Renal cortical epithelial cell (primary cell): ENCODE measurements at places on chromosomes 1 and 21. TPM values are rescaled to one million over a fixed set of nuclear protein-coding genes. Genes with fewer than 3 reads are reported as not detected.

DNA sequence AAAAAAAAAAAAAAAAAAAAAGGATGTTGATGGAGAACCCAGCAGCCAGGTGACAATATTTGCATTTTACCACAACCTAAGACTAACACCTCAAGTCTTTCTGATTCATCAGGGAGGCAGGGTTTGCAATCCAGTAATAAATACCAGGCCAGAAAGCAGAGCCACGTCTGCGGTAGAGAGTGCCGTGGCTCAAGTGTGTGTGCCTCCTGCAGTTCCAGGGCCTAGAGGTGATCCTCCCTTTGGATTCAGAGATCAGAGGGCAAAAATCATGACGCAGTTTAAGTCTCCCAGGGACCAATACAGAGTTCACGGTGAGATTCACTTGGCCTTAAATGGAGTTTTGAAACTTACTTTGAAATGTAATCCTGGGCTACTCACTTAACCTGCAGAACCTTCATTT is 34.9 kb downstream of the TMCO4 start:
- peak; percentile 95 for DNase-seq

DNA sequence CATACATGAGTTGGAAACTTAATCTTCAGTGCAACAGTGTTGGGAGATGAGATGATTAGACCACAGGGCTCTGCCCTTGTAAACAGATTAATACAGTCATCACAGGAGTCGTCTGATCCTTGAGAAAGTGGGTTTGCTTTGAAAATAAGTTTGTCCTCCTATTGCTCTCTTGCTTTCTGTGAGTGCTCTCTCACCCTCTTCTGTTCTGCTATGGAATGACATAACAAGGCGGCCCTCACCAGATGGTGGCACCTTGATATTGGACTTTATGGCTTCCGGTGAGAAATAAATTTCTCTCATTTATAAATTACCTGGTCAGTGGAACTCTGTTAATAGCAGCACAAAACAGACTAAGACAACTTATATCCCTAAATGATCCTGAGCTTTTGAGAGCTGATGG is 353.6 kb downstream of the BRINP3 start:
- no peak for DNase-seq

- DNase-seq: no peak
These were observed 44.0 kb upstream of the DIPK1A start for GRCh38 chr1:93005252-93005598.

- no peak for DNase-seq
These were observed 183.6 kb downstream of the APP start for GRCh38 chr21:25986928-25987327.

DNA sequence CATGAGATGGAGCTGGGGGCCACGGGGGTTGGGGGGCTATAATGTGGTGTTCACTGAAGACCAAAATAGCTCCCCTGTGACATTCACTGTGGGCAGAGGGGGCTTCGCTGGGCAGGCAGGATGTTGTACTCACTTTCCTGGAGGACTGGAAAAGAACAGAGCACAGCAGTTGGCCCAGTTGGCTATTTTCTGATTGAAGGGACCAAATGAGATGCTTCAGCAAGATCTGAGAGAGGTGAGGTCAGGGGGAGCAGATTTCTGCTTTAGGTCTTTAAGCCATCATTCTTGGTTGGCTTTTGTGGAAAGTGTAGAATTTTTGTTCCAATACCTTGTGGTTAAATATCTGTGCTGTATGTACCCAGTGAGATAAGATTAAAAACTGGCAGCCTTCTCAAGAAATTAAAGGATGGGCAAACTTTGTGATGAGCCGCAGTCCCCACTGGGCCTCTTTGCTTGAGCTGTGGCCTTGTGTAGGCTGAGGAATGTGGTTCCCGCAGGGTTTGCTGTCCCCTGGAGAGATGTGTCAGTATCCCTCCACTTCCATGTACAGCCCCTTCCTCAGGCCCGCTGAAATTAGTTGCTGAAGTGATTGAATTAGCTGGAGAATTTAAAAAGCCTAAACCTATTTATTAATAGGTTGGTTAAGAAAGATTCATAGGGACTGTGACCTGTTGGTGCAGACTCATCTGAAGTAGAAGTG is 80.7 kb downstream of the ATP5PO start:
- no peak for DNase-seq

DNA sequence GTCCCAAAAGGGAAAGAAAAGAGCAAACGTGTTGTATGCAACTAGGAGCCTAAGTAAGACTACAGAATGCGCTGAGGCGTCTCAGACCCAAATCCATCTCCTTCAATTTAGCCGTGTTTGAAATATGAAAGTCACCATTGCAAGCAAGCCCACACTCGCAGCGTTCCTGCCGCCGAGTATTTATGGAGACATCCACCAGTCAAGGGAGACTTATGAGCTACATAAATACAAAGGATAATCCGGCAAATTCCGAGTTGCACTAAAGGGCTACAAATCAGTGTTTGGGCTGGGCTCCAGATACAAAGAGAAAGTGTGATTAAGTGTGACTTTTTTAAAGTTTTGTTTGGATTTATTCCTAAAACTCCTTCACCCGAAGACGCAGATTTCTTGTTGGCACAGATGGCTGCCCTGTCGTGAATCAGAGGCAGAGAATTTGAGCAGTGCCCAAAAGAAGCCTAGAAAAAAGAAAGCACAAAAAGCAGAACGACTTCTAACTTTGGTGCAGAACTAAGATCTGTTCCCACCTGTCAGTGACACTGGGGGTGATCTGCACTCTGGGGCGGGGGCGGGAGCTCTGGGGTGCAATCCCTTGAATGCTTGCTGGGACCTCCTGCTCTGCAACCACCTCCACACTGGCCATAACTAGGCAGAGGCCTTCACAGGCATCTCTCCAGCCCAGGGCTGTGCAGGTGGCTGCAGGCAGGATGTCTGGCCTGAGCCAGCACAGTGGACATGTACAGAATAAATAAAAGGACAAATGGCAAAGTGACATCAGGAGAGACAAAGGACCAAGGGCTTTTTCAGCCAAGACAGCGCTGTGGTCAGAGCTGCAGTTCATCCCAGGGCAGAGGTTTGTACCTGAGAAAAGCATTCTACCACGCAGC is 489.7 kb downstream of the NPHP4 start:
- DNase-seq: no peak

- peak; percentile 90 for DNase-seq
These were observed 120.2 kb downstream of the ROR1 start for GRCh38 chr1:63893976-63894375.

- no peak for DNase-seq
These were observed 35.9 kb downstream of the RGSL1 start for GRCh38 chr1:182485861-182486260.

Gene PLD5
- total RNA-seq: 1.7 and 2.1 TPM in 2 replicates

Gene DNAJC11
- total RNA-seq: 39.9 and 99.0 TPM in 2 replicates

Gene SLC1A7
- total RNA-seq: not detected in 2 replicates

Gene CA6
- not detected in 2 replicates for total RNA-seq
